ENCODE measurements at places on chromosomes 2 and 18.

DNA sequence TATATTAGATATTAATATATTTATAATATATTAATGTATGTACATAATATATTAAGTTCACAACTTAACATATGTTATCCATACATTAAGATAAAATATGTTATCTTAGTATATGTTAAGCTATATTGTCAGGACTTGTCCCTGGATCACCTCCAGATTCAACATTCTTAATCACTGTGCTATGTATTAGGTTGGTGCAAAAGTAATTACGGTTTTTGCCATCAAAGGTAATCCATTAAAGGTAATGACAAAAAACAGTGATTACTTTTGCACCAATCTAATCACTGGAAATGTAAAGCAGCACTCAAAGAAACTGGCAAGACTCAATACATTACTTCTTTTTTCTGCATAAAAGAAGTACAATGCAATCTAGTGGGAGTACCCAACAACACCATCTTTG, 1099.0 kb upstream of the SLC39A10 start:
- DNase-seq = no peak

- no peak for DNase-seq
These were observed 115.4 kb downstream of the TMEM200C start for GRCh38 chr18:5779922-5780321.

GRCh38 chr2:203578759-203579643, 43.9 kb upstream of the RAPH1 start:
- peak; percentile 59 for DNase-seq

- DNase-seq = peak; percentile 62
These were observed 634 bp downstream of the CREB1 start for GRCh38 chr2:207530160-207531031.

GRCh38 chr18:75341267-75341666, 86.2 kb downstream of the SMIM21 start:
- no peak for DNase-seq

- no peak for DNase-seq
These were observed 80.3 kb upstream of the FZD7 start for GRCh38 chr2:201953396-201953795.

DNA sequence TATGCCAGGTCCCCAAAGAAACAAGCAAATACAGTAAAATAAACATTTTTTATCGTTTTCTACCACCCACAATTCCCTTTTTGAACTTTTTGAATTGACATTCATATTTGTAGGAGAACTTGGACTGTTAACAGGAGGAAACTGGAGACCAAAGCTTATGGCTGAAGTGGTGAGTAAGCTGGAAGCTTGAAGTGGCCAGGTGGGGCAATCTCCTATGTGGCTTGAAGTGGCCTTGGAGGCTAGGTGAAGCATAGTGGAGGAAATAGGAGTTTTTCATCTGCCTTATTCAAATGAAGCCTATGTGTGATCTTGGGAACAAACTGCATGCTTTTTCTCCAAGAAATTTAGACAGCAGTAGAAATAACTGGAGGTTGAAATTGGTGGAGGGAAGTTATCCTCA, 962.9 kb upstream of the FANCL start:
- DNase-seq = no peak

GRCh38 chr2:95077530-95077825, 44.1 kb downstream of the MRPS5 start:
- no peak for DNase-seq

DNA sequence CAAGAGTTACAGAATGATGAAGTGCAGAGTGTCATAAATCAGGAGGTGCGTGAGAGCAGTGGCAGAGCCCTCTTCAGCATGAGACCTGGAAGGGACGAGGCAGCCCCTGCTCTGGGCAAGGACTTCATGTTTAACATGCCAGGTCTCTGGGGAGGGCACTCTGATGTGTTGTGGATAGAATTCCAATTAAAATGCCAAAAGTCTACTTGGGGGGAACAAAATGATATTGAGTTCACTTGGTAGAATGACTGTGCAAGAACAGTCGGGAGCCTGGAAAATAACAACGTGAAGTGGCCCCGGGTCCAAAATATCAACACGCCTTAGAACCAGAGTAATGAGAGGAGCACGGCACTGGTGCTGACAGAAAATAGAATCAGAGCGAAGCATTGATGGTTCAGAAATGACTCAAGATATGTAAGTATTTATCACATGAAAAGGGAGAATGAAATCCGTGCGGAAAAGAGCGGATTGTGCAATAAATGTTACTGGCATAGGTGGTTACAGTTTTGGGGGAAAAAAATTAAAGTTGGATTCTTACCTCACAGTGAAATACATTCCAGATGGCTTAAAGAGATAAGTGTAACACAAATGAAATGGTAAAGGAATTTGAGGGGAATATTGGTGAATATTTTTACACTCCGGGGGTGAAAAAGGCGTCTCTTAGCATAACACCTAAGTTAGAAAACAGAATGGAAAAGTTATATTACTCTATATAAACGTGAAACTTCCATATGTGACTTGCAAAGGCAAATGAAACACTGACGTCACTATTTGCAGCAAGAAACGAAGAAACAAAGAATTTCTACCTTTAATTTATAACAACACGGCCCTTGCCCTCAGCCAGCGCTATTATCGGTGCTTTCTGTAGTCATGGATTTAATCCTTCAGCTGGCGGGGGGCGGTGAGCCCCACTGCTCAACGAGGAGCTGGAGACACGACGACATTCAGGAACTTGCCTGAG, 159.4 kb upstream of the TWIST2 start:
- no peak for DNase-seq

- DNase-seq = no peak
These were observed 128.5 kb upstream of the SH3BP4 start for GRCh38 chr2:234823196-234823876.

- DNase-seq = no peak
These were observed 184.0 kb downstream of the KCNE4 start for GRCh38 chr2:223235986-223236385.

GRCh38 chr18:6737833-6738232, 8.3 kb downstream of the ARHGAP28 start:
- no peak for DNase-seq

- DNase-seq = no peak
These were observed 164.4 kb downstream of the ETAA1 start for GRCh38 chr2:67561457-67561965.

GRCh38 chr2:160203007-160203406, 2.9 kb upstream of the ITGB6 start:
- no peak for DNase-seq

DNA sequence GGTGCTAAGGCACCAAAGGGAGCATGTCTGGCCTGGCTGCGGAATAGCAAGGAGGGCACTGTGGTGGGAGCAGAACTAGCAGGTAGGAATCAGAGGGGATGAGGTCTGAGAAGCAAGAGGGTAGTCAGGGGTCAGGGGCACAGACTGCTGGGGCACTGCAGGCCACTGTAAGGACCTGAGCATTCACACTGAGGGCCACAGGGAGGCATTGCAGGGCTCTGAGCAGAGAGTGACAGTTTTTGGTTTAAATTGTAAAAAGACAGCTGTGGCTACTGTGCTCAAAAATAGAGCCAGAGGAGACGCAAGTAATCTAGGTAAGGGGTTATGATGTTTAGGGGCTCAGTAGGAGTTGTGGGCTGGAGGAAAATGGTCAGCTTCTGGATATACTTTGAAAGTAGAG, 41.5 kb downstream of the ARHGAP25 start:
- no peak for DNase-seq

DNA sequence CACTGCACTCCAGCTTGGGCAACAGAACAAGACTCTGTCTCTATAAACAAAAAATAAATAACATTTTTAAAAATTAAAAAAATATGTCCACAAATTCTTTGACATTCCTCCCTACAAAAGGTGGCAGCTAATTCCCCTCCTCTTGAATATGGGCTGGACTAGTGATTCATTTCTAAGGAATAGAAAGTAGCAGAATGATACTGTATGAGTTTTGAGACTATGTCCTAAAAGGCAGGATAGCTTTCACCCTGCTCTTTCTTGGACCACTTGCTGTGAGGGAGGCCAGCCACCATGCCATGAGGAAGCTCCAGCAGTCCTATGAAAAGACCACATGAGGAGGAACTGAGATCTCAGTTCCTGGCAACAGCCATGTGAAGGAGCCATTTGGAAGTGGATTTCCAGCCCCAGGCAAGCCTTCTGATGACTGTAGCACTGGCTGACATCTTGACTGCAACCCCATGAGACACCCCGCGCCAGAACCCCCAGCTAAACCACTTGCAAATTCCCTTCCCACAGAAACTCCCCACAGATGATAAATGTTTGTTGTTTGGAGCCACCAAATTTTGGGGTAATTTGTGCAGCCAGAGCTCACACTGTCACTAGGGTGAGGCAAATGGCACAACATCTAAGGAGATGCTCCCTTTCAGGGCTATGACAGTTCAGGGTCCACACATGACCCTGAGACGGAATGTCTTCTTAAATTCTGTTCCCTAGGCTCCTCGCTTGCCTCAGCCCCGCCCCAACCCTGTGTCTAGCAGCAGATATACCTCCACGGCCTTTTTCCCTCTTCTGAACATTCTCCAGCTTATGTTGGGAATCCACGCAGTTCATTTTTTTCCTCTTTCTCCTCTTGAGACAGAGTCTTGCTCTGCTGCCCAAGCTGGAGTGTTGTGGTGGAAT, 17.1 kb upstream of the ATOH8 start:
- DNase-seq = no peak

GRCh38 chr2:127608061-127609030, 37.6 kb upstream of the GPR17 start:
- peak; percentile 20 for DNase-seq

- DNase-seq = no peak
These were observed 351.9 kb upstream of the SALL3 start for GRCh38 chr18:78627551-78628346.

DNA sequence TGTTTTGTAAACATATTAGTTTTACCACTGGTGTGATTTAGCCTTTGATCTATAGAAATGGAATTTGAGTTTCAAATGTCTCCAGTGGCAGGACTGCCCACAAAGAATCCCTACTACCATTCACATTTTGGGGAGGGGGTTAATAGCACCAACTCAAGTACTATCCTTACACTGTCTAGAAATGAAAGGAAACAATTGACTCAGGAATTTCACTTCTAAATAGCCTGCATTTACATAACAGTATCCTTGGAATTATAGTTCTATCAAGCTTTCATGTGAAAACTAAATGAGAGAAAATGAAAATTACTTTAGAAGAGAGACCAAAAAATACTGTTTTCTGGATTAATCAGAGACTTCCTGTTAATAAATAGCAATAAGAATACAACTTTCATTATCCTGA, 7.5 kb upstream of the CCDC93 start:
- no peak for DNase-seq

DNA sequence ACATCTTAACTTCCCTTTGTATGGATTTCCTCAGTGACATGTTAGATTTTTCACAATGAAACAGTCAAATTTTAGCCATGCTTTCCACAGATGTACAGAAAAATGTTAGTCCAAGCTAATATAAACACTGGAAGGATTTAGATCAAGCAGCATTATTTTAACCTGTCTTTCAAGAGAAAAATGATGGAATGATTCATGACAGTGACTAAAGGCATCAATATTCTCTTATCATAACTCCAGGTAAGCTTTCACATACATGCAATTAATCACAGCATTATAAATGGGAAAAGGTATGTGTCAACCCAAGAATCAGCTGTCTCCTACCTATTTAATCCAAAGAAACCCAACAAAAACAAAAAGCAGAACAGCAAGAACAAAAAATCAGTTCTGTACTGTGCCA, 92.7 kb downstream of the NCKAP5 start:
- DNase-seq = no peak

GRCh38 chr18:35514752-35515459, 17.1 kb upstream of the INO80C start:
- no peak for DNase-seq

GRCh38 chr2:180456801-180457200, 449.7 kb upstream of the CWC22 start:
- no peak for DNase-seq

DNA sequence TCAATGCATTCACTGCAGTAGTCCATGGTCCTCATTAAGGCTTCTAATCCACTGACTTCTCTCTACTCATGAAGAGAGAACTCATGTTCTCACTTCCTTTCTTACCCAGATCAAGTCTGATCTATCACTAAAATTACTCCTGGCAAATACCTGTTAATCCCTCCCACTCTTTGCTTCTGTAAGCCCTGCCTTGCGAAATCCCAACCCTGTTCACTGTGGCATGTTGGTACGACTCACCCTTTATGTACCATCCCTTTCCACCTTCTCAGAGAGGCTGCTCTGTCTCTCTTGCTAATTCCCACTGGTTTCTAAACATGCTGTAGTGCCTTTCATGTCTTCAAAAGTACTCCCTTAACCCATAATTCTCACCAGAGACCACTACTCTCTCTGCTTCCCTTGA, 272.2 kb upstream of the ACVR2A start:
- DNase-seq = no peak

GRCh38 chr18:50863840-50864375, 15.0 kb upstream of the ME2 start:
- DNase-seq = no peak

- no peak for DNase-seq
These were observed 197.9 kb upstream of the VRK2 start for GRCh38 chr2:57848723-57849122.

DNA sequence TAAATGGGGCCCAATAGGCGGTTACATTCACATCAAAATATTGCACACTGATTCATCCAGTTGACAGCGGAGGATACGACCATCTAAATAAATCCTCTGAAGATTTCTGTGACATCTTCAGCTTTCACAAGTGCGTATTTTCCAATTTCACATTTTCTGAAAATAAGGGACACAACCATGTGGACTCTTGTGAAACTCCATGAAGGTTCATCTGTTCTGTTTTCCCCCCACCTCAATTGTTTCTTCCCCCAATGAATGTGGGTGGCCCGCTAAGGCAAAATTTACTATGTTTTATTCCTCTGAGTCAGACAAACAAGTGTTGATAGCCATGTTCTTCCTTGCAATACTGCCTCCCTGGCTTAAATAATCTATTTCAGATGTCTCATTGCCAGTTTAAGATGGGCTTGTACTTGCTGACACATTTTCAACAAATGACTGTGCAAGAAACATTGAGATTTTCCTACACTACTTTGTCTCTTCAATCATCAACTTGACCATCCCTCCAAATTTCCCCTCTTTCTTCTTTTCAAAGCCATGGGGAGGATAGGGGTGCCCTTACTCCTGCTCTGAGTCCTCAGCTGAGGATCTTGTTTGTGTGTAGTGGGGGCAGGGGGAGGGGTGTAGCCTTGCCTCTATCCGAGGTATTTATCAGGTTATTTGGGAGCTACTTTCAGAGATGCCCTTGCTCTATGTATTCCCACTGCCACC, 78.2 kb downstream of the BCL11A start:
- no peak for DNase-seq

GRCh38 chr2:56749152-56749752, 565.5 kb downstream of the CCDC85A start:
- DNase-seq = no peak

- DNase-seq = no peak
These were observed 44.6 kb upstream of the DOCK10 start for GRCh38 chr2:225086915-225087314.

DNA sequence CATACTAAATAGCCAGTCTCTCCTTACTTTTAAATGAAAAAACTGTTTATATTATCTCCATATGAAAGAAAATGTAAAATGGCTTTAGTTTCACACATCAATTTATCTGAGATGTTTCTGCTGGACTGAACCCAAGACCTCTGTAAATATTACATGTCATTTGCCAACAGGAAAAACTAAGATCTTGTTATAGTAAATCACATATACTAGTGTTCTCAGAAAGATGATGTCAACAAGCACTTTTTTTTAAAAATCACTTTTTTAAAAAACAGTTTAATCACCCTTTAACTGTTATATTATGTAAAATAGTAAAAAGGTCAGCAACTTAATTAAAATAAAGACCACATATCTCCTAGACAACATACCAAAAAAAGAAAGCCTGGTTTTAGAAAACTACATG, 46.3 kb downstream of the PTPN2 start:
- no peak for DNase-seq

- DNase-seq = no peak
These were observed 443.6 kb upstream of the TRIB2 start for GRCh38 chr2:12273111-12273510.

Data from activated naive CD4-positive, alpha-beta T cell treated with anti-CD3 and anti-CD28 coated beads, Interleukin-2, amount 10 ng/mL, durations not matched to agents 7 days and 5 days (primary cell).